ENCODE measurements at places on chromosomes 3 and 15.

DNA sequence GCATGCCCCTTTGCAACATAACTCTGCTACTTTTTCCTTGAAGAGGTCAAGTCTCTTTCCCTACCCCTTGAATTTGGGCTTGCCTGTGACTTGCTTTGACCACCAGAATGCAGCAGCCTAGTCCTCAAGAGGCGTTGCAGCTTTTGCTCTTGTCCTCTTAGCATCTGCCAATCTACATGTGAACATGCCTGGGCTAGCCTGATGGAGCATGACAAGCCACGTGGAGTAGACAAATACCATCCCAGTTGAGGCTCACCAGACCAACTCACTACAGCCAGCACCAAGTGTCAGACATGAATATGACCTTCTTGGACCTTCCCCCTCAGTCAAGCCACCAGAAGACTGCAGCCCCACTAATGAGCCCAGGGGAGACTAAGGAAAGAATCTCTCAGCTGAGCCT is 32.9 kb downstream of the AMOTL2 start:
- DNase-seq, result no peak

DNA sequence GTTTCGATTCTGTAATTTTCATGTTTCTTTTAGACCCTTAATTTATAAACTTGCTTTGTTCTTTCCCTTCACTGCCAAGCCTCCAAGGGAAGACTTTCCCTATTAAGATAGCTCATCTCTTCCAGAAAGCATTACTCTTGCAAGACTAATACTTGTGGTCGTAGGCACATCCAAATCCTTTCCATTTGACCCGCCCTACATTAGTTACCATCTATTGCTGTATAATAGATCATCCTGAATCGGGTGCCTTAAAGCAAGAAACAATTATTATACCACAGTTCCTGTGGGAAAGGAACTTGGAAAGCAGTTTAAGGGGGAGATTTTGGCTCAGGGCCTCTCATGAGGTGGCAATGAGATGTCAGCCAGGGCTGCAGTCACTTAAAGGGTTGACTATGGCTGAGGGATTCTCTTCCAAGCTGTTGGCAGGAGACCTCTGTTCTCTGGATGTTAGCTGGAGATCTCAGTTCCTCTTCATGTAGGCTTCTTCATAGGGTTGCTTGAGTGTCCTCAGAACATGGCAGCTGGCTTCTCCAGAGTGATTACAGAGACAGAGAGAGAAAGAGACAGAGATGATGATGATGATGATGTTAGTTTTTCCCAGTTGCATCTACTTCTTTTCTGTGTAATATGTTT is 570.4 kb upstream of the TGFBR2 start:
- DNase-seq, result no peak

DNA sequence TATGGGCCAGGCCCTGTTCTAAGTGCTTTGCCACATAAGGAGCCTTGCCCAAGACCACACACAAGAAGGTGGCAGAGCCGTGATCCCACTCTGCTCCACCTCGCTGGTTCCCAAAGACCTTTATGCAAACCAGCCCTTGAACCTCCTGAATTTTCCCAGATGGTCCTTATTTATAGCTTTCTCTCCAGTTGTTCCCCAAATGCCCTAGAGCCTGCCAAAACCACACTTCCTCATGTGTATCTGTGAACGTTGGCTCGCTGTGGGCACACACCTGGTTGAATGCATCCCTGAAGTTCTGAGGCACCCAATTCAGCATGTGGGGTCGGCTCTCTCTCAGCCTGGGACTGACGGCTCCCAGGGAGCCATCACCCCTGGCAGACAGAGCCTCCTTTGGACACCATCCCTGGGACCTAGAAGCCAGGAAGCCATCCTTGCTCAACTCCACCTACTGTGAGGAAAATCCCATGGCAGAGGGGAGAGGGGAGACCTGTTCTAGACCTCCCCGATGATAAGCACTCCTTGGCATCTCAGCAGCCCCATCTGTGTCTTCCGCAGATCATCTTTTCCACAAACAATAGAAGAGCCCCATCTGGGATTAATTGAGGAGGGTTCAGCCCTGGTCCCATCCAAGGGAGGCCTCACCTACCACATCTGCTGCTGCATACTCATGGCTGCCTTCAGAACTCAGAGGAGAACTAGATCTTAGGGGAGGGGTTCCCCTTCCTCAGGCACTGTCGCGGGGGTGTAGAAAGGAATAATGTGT is 42.3 kb upstream of the LIMD1 start:
- DNase-seq, result no peak

DNA sequence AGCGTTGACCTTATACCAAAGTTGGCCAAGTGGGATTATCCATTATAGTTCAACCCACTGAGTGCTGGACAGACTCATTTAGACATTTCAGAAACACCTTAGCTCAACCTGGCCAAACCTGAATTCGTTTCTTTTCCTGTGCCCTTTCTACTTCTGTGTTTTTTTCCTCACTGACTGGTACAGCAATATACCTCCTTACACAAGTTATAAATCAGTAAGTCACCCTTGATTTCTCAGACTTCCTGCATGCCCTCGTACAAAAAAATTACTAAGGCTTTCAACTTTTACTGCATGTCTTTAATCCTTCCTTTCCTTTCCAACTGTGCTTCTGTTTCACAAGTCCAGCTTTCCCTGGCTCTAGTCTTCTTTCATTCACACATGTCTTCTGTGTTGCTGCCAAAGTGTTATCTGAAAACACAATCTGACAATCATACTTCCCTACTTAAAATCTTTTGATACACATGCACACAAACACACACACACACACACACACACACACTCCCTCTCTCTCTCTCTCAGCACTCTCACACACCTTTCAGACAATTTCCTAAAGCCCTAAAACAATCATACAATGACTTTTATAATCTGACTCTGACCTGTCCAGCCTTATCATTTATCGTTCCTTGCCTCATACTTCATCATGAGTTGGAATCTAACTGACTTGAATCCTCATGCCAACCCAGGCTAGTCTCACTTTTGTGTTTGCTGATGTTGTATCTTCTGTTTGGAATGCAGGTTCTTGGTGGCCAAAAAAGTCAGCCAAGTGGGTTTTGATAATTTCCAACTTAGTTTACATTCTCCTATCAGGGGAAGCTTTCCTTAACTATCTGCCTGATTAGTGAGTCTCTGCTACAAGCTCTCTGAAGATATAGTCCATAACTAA is 436.4 kb downstream of the NAALADL2 start:
- no peak for DNase-seq

DNA sequence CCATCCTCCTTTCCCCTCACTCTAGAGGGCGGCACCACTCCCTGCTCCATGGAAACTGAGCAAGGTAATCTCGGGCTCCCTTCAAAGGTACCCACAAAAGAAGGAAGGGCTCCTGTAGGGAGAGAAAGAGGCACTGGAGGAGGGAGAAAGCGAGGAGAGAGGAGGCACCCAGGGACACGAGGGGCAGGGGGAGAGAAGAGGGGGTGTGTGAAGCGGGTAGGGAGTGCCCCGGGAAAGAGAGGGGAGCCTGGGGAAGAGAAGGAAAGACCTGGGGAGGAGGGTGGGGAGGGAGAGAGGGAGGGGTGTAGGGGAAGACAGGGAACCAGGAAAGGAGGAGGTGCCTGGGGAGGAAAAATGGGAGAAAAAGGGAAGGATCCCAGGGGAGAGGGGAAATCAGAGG is 523 bp downstream of the VILL start:
- no peak for DNase-seq

DNA sequence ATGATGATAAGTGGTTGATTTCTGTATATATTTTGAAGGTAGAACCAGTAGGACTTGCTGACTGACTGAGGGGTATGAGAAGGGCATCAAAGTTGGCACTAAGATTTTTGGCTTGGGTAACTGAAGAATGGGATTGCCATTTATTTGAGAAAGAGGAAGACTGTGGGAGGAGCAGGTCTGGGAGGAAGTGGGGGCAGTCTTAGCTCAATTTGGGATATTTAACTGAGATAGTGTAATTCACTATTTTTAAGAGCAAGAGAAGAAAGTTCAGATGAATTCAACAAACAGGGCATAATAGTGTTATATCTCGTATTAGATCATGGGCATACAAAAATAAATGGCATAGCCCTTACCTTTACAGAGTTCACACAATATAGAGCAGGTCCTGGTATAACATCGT is 1.7 kb downstream of the BUB1B start:
- DNase-seq, result no peak
